ENCODE measurements at places on chromosomes 1 and 21.

DNA sequence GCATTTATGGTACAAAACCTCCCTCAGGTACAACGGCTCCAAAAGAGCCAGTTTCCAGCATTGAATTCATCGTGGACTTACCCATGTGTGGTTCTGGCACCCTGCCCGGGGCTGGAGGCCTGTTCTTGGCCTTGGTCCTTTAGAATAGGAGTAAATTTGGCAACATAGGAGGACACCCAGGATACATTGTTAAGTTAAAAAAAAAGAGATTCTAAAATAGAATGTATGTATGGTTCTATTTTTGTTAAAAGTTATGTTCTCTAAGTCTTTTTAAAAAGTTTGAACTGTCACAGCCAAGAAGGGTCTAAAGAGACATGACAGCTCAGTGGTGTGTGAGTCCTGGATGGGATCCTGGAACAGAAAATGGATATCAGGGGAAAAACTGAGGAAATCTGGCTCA is 25.9 kb downstream of the EPHX1 start:
- DNase-seq: no peak

- DNase-seq: peak; percentile 68
Observed at GRCh38 chr1:71049951-71050598, 2.5 kb upstream of the PTGER3 start.

DNA sequence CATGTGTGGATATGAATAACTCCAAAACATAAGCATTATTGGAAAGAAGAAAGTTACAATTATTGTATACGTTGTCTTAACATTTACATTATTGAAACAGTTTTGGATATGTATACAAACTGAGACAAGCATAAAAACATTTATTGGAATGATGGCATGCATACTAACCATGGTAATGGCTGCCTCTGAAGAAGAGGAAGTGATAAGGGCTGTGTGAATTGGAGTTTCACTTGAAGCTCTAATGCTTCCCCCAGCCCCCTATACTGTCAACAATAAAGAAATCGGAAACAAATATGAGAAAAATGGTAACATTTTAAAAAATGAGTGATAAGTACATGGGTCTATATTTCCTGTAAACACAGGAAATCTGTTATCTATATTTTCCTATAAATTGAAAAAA is 367.7 kb upstream of the DPYD start:
- DNase-seq: no peak

DNA sequence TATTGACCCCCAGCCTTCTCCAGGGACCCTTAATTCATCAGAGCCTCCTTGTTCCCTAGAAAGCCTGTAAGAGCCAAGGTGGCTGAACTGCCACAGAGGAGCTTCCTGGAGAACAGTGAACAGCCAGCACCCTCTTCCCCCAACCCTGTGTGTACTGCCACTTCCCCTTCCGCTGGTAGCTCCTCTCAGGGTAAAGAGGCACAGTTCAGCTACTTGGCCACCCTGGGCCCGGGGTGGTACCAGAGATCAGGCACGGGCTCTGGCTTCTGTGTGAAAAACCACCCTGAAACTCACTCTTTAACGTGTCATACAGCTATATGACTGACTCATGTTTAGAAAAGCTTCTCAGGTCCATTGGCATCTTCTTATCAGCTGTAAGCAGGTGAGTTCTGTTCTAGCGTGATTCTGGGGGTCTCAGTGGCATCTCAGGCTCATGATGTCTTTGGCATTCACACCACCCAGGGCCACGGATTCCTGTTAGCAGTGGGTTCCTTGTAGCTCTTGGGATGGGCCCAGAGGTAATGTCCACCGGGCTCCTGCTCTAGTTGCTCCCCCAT is 22.4 kb downstream of the ARMH1 start:
- DNase-seq: no peak

DNA sequence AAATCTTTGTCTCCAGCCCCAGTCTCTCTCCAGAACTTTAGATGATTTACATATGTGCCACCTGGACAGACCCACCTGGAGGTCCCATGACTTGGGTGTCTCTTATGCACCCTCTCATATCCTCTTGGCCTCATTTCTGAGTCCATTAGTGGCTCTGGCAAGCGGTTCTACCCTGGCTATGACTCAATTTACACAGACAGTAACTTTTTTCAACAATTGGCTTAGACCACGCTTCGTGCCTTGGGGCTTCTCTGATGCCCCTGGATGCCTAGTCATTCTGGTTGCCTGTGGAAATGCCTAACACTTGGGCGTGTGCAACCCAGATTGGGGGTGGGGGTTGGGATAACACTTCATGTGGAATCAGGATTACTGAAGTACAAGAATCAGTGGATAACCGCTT is 57.1 kb upstream of the GADD45A start:
- no peak for DNase-seq

GRCh38 chr1:44043176-44044070 is 12.2 kb upstream of the SLC6A9 start:
- DNase-seq: no peak

DNA sequence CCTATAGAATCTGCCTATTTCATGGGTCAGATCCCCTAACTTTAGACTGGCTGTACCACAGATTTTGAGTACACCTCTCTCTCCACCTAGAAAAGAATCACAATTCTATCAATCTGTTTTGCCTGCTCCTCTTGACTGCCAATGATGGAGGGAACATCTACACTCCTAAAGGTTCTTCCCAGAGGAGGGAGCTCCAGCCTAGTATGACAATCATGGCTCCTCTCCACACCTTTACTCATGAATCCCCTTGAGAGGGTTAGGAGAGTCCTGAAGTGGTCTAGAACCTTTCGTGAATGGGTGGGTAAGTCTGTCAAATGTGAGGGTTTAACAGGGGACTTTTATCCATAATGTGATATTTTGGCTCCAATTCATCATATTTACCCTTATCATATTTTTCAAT is 48.0 kb downstream of the DNAI4 start:
- DNase-seq: no peak

DNA sequence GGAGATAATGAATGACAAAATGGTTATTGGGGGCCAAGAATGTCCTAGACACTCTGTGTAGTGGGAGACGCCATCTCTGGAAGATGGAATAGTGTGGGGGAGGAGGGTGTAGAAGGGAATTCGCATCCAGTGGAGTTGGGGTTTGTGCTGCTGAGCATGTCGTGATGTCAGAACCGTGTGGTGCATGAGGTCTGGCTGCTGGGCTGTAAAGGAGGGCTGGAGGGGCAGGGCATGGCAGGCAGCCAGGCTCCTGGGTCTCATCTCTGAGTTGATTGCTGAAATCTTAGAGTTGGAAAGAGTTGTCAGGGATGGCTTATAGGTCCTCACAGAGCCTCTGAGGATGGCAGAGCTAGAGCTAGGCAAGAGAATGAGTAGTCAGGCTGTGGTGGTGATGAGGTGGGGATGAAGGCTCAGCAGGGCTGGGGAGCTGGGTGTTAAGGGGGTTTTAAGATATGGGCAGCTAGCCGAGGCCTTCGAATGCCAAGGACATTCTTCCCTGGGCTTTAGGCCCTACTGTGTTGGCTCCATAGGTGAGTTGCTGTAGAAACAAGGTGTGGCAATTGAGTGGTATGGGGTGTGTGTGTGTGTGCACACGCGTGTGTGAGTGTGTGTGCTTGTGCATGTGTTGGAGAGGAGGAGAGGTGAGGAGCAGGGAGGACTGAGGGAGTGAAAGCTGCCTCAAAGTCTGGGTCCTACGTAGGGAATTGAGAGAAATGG is 1.9 kb downstream of the PPFIA4 start:
- DNase-seq: no peak

DNA sequence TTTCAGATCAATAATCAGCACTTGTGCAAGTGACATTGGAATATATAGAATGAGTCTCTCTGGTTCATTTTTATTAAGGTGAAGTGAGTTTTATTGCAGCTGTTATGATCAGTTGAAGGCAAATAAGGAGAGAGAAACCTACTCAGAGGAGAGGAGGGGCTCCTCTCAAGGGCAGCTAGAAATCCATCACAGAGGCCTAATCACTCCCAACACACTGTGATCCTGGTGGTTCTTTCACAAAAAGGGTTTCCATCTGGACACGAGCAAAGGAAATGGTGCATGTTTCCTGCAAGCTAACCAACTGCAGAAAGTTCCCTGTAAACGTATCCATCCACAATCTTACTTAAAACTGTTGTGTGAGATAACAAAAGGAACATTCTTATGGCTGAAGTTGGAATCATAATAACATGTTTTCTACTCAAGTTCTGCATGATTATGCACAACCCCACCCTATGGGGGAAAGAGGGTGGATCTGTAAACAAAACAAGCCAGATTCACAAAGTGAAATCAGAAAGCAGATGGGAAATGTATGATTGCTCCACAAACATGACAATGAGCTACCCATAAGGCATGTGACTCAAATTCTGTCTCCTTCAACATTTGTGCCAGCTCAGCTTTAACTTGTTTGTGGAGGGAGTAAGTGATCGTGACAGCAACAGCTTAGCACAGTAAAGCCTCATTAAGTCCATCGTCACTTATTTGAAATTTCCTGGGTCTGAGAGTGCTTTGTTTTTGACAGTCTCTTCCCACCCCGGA is 141.2 kb upstream of the ST6GALNAC5 start:
- DNase-seq: no peak

- no peak for DNase-seq
Observed at GRCh38 chr1:63486629-63487028, 36.4 kb downstream of the ITGB3BP start.

DNA sequence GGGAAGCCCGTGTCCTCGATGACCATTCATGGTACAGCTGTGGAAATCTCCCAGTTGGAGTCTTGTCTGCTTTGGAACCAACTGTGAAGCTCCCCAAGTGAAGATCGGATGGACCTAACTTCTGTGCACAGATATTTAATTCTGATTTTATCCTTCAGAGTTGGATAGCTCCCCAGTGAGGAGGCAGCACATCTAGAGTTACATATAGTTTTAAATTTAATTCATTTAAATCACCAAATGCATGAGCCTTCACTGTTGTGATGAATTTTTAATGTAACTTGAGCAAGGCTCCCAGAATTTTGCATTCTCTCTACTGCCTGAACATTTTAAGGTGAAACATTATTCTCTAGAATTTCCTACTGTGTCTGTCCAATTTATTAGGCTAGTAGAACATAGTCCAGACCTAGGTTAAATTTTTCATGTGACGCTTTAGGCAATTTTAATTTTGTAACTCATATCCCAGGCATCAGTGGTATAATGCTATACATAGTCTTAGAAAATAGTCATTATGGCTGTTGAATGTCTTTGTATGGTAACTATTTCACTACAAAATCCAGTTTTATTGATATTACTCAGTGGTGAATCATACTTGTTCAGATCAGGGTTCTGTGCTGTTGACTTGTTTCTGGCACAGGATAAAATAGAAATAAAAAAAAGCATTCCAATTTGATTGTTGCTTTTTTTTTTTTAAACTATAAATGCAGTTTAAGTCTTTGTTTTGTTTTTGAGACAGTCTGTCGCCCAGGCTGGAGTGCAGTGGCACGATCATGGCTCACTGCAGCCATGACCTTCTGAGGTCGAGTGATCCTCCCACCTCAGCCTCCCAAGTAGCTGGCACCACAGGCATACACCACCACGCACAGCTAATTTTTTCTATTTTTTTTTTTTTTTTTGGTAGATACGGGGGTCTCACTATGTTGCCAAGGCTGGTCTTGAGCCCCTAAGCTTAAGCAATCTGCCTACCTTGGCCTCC is 66.9 kb downstream of the PRDM2 start:
- peak; percentile 79 for DNase-seq

- no peak for DNase-seq
Observed at GRCh38 chr1:43570715-43571114, 40.0 kb downstream of the PTPRF start.

GRCh38 chr1:228513236-228513900 is 26.2 kb downstream of the RNF187 start:
- DNase-seq: no peak

DNA sequence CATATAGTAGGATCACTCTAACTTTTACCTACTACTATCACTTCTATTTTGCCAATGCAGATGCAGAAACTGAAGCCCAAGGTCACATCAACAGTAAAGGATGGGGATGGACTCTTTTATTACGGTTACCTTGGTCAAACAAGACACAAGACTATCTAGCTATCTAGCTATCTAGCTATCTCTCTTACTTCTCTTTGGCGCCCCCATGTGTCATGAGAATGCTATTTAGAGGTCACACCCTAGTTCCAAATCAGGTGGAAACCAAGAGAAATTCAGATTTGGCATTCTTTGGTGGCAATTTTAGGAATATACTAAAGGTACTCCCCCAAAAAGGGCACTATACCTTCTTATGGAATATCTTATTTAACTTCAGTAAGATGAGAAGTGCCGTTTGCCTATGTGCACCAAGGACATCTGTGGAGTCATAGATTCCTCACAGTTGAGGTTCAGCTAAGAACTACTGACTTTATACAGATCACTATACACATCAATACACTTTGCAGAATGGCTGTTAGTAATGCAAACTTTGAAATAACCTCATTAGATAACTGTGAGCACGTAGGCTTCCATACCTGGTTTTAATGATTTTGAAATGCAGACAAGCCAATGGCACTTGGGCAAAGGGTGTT is 6.7 kb downstream of the ZNF648 start:
- DNase-seq: peak; percentile 23

DNA sequence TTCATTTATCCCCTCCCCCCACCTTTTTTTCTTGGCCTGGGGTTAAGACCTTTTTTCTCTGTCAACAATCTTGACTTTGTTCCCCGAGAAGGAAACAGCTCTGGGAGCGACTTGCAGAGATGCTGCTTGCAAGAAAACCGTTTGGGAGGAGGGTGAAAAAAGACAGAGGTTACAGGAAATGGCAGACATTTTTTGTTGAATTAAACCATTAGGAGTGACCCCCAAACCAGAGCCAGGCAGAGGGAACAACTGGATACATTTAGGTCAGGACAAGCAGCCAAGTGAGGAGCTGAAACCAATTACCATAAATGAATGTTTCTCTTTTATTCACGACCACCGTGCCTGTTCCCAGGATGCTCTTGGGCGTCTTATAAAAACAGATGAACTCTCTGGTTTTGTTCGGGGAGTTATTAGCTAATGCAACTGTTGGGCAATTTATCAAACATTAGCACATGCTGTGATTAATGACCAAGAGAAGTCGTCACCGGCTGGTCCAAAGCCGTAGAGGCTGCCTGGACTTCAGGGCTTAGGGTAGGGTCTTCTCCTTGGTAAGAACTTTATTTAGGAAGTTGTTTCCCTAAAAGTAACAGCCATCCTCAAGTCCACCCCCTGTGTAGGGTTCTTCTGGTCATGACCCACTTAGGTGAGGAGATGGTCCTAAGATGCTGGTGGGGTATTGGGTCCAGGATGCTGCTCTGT is 141.0 kb downstream of the FOXD2 start:
- no peak for DNase-seq

- DNase-seq: no peak
Observed at GRCh38 chr1:54807756-54808155, 6.6 kb upstream of the TTC22 start.

- peak; percentile 24 for DNase-seq
Observed at GRCh38 chr1:41578712-41579335, 94.3 kb upstream of the EDN2 start.

- DNase-seq: no peak
Observed at GRCh38 chr1:245444945-245445344, 290.2 kb downstream of the KIF26B start.

All from EL (cell line).